GM13976 (cell line): ENCODE measurements at places on chromosomes 2 and 18.

GRCh38 chr18:30971338-30971956 is 71.1 kb downstream of the DSC3 start:
- DNase-seq, result peak; percentile 32

- no peak for DNase-seq
These were observed 403.1 kb upstream of the TRIB2 start for GRCh38 chr2:12313445-12314126.

DNA sequence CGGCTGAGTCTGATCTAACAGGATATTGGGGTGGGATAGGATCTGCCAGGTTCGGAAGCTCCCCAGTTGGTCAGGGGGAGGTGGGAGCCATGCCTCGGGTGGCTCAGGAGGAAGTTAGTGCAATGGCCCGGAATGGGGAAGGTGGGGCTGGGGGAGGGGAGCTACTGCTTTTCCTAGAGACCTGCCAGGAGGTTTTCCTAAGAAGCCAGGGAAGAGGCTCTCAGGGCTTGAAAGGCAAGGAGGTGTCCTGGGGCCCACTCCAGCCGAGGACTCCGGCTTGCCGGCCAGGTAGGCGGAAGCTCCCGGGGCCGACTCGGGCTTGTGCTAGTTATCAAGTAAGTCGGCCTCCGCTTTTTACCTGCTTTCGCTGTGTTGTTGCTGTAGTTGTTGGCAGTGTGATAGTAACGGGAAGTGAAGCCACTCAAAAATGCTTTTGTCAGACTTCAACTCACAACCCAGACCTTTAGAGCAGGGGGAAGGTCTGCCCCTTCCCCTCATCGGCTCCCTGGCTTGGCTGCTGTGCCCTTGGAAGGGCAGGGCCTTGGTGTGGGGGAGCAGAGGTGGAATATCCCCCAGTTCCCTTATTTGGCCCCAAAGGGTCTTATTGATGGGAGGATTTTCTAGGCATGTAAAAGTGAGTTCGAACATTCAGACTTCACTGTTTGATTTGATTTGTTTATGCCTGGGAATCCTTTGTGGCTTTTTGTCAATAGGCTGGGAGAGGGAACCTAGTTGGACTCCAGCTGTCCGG is 5.4 kb downstream of the GDF7 start:
- DNase-seq, result peak; percentile 20

GRCh38 chr2:83901317-83901716 is 557.8 kb downstream of the SUCLG1 start:
- no peak for DNase-seq

GRCh38 chr2:201883606-201884369 is 77.5 kb downstream of the CDK15 start:
- no peak for DNase-seq

- no peak for DNase-seq
These were observed 131.8 kb downstream of the NEDD4L start for GRCh38 chr18:58175786-58176176.
